Cardiac muscle cell (in vitro differentiated cells and primary cell): ENCODE measurements at places on chromosomes 11 and 22. TPM values are rescaled to one million over a fixed set of nuclear protein-coding genes. Genes with fewer than 3 reads are reported as not detected.

The ELMOD1 gene
- total RNA-seq: 0.09 and 1.2 TPM in 2 replicates

The TSSK2 gene
- not detected in 2 replicates for total RNA-seq

- DNase-seq: no peak
Measured at GRCh38 chr22:30015229-30015797, 65.0 kb upstream of the HORMAD2 start.

DNA sequence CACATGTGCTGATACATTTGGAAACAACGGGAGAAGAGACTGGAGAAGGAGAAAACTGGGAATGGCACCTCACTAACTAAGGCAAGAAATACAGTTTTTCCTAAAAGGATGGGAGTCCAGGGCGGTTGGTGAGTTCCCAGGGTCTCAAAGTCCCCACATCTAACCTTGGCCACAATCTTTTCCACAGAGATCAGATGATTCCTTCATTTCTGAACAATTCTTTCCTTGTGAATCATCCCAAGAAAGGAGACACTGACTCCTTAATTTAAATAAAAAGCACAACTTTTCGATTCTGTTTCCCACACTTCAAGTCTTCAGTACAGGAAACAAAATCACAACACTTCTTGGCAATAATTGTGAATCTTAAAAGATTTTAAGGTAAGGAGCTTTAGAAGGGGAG, 384.7 kb downstream of the DCDC1 start:
- DNase-seq: no peak

- no peak for DNase-seq
Measured at GRCh38 chr22:49244466-49245420, 582.9 kb downstream of the BRD1 start.

DNA sequence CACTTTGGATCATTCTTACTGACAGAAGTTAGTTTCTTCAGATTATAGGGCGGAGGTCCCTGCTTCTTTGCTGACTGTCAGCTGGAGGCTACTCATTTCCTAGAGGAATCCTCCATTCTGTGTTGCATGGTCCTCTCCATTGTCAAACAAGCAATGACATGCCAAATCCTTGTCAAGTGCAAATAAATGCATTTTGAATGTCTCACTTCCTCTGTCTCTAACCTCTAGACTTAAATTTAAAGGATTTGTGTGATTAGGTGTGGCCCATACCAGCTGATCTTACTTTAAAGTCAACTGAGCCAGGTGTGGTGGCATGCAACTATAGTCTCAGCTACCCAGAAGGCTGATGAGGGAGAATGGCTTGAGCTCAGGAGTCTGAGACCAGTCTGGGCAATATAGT, 458.4 kb upstream of the CCDC179 start:
- DNase-seq: no peak

GRCh38 chr22:40567626-40568328, 68.7 kb downstream of the MRTFA start:
- no peak for DNase-seq

The HORMAD2 gene
- not detected in 2 replicates for total RNA-seq

- DNase-seq: peak; percentile 34
Measured at GRCh38 chr22:43110927-43111623, 525 bp downstream of the BIK start.

The MPST gene
- total RNA-seq: 152 and 155 TPM in 2 replicates

- peak; percentile 21 for DNase-seq
Measured at GRCh38 chr11:126186025-126186698, 25.3 kb downstream of the RPUSD4 start.

DNA sequence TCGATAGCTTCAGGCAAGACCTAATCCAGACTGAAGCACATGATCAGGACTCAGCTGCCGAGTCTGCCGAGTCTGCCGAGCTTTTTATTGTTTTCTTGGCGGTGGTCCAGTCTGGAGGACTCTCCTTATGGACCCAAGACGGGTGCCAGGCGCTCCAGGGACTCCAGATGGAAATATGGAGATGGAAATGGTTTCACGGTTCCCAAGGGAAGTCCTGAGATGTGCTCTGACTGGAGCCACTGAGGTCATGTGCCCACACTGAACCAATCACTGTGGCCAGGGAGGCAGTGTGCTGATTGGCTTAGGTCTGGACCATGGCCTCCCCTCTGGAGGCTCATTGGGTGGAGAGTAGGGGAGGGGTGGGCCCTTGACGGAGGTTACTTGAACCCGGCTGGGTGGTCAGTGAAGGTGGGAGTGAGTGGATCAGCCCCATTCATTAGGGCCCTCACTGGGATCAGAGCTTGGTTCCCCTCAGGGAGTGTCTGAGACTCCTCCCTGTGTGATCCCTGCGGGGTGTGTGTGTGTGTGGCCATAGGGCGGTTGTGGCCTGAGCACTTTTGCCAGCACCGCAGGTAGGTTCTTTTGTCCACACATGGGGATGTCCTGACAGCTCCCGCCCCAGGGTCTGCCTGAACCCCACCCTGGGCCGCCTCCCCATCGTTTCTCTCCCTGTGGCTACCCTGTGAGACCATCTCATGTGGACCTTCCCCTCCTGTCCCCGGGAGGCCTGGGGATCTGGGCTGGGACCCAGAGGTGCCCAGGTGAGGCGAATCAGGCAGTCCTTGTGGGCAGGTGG, 14.0 kb downstream of the RPS6KA4 start:
- DNase-seq: no peak

The C1QTNF4 gene
- 72.9 and 80.9 TPM in 2 replicates for total RNA-seq

DNA sequence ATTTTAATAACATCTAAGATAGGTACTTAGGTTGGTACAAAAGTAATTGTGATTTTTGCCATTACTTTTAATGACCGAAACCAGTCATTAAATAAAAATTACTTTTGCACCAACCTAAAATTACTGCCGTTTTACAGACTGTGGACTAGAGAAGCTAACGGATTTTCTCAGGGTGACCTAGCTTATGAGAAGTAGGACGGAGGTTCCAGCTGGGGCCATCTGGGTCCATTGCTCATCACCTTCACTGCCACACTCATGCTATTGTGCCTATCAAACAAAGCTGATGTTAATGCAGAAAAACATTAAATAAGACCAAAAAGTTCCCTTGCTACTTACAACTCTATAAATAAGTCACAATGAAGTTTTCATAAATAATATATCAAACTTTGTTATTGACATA, 38.9 kb downstream of the GRIA4 start:
- no peak for DNase-seq
